Activated naive CD4-positive, alpha-beta T cell treated with anti-CD3 and anti-CD28 coated beads for 36 hours (primary cell): ENCODE measurements at places on chromosomes 4 and X. TPM values are rescaled to one million over a fixed set of nuclear protein-coding genes. Genes with fewer than 3 reads are reported as not detected.

PRR32 gene
- not detected for total RNA-seq

SULT1B1 gene
- total RNA-seq: 5.4 TPM

PDCL2 gene
- total RNA-seq: not detected

NUP54 gene
- total RNA-seq: 53.4 TPM

UGT8 gene
- not detected for total RNA-seq

NUDT11 gene
- 1.1 TPM for total RNA-seq

CPZ gene
- total RNA-seq: not detected

ETNPPL gene
- not detected for total RNA-seq

F8A2 gene
- not detected for total RNA-seq

FRMPD3 gene
- not detected for total RNA-seq

CUL4B gene
- total RNA-seq: 53.2 TPM

PDLIM3 gene
- total RNA-seq: 0.25 TPM

HDAC8 gene
- 14.8 TPM for total RNA-seq

SMIM10L2A gene
- total RNA-seq: 0.40 TPM

SMR3B gene
- total RNA-seq: not detected

PLAC1 gene
- not detected for total RNA-seq

- no peak for DNase-seq
These were observed 79.4 kb upstream of the HELT start for GRCh38 chr4:184938871-184939270.

GRCh38 chr4:139596034-139596683, 40.1 kb upstream of the SETD7 start:
- no peak for DNase-seq

DNA sequence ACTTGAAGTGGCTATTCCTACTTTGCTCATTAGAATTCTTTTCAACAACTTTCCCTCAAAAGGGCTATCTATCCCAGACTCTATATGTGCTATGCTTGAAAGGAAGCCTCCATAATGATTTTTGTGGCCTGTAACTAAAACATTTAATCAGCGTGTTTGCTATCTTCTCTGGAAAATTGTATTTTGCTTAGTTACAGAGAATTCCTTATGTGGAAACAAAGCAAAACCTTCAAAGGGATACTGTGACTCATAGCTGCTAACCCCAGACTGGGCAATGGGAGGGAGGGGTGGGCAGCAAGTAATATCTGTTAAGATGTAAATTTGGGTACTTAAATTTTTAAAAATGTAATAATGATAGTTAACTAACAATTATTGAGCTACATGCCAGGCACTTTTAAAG, 3.7 kb downstream of the SLC25A14 start:
- no peak for DNase-seq

DNA sequence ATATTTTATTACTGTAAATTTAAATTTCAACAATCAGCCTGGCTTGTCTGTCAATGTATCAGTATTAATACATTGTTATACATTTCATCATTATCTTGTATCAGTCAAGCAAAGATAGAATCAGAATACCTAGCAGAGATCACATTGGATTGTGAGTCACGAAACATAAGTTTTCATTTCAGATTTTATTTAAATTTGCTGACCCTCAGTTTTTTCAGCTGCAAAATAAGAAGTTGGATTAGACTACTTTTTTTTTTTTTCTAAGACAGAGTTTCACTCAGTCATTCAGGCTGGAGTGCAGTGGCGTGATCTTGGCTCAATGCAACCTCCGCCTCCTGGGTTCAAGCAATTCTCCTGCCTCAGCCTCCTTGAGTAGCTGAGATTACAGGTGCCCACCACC, 33.4 kb upstream of the NKX3-2 start:
- no peak for DNase-seq

DNA sequence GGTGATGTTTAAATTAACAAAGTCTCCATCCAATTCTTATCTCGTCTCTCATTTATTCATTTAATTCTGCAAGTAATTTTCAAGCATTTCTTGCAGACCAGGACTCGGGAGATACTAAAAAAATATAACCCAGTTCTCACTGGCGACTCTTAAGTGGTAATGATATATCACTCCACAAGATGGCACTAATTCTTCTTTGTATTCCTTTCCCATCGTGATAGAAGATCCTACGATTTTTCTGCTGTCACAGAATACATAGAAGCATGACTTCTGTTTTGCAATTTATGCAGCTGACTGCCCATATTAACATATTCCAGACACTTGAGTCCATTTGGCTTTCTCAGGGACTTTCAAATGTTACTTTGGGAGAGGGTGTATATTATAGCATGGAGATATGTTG, 64.0 kb upstream of the FGF13 start:
- DNase-seq: no peak

DNA sequence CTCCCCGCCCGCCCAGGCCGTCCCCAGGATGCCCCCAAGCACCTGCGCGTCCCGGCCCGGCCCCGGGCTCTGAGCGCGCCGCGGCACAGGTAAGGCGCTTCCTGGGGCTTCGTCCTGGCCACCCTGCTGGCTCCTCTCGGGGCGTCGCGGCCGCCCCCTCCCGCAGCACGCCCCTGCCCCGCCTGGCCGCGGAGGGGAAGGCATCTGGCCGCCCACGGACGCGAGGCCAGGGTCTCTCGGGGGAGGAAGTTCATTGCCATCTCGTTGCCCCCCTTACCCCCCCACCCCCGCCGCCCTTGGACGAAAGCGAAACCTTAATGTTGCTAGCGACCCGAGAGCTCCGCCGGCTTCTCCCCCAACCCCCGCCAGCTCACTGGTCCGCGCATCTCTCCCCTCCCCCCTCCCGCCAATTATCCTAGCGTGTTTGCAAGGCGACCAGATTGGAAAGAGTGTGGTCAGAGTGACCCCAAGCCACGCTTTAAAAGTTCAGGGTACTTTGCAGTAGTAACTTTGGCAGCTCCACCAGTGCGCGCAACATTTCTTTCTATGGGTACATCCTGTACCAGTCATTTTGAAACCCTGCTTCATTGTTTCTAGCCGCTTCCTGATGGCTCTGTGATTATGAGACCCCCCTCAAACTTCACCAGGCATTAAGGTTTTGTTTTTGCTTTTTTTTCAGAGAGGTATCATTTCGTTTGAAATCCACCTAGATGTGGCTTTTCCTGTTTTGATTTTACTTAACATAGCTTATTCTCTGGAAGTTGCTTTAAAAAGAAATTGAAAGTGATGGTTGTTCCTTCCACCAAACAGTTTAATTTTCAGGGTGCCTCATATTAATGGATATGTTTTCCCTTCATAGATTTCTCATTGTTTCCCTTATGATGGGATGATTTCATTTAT, 626 bp downstream of the TBC1D1 start:
- peak; percentile 74 for DNase-seq

DNA sequence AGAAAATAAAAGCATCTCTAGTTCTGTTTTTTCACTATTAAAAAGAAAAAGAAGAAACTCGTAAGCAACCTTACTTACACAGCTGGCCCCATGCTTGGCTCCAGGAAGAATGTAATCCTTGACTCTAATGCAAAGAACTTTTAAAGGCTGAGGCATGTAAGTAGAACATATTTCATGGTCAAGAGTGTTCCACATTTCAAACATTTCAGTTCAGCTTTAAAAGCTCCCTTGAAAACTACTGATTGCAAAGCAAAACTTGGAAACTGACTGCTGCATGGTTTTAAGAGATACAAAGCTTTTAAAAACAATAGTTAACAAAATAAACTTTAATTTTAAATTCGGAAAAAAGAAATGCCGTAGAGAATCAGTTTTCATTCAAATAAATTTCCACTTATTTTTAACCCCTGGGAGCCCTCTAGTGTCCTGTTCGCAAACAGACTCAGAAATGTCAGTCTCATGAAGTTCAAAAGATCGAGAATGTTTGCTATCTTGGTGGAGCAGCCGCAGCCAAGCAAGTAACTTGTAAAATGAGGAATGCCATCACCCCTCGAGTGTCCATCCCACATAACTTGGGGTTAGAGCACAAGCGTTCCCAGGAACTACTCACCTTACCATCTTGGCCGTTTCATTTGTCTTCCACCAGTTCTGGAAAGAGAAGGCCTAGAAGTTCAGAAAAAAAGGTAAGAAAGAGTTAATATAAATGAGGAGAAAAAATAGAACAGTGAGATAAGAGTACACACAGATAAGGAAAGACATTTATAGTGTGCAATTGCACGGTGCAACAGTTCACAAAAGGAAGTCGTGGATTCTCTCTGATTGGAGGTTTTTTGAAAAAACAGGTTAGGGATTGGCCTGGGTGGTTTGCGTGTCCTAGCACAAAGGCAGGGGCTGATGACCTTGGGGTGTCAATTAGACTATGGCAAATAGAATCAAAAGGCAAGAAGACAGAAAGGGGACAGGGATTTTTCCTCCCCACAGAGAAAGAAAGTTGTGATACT, at the start of gene GASK1B:
Gene GASK1B (minus strand): TSS at position 765 of the 998 bp plus-strand sequence. CDS start 1,650 bp downstream, outside the sequence.
- peak; percentile 40 for DNase-seq

GRCh38 chr4:173524218-173525117, 5.6 kb downstream of the HAND2 start:
- no peak for DNase-seq

GRCh38 chrX:115255003-115255402, 21.1 kb upstream of the LRCH2 start:
- DNase-seq: no peak

- peak; percentile 26 for DNase-seq
These were observed 8.6 kb upstream of the ZXDA start for GRCh38 chrX:57918750-57919436.

- peak; percentile 20 for DNase-seq
These were observed 739 bp downstream of the GAK start for GRCh38 chr4:931194-931959.

- DNase-seq: no peak
These were observed 2.2 kb downstream of the TMEM156 start for GRCh38 chr4:39029752-39030694.

DNA sequence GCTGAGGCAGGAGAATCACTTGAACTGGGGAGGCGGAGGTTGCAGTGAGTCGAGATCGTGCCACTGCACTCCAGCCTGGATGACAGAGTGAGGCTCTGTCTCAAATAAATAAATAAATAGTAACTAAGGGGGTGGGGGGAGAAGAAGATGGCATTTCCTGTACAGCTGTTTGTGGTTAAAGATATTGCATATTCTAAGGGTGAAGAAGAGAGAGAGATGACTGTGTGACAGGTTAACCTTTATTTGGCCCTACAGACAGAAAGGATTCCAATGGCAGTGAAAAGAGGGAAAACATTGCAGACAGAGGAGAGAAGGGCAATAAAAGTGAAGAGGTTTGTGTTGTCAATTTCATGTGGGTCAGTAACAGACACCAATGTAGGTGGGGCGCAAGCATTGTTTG, 9.4 kb downstream of the TASL start:
- no peak for DNase-seq

DNA sequence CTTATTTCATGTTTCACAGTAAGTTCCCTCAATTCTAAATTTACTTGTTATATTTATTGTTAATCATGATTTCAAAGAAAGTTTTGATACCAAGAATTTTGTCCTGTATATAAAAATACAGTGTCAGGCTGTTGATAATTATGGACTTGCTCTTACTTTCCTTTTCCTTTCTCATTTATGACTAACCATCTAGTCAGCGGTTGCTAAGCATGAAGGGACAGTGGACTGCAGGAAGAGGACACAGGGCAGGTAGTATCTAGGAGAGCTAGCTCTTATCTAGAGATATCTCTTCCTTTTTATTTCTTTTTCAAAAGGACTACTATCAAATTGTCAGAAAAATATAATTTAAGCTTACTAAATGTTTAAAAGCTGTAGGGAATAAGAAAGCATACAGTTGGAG, 1.6 kb downstream of the OPRPN start:
- no peak for DNase-seq

DNA sequence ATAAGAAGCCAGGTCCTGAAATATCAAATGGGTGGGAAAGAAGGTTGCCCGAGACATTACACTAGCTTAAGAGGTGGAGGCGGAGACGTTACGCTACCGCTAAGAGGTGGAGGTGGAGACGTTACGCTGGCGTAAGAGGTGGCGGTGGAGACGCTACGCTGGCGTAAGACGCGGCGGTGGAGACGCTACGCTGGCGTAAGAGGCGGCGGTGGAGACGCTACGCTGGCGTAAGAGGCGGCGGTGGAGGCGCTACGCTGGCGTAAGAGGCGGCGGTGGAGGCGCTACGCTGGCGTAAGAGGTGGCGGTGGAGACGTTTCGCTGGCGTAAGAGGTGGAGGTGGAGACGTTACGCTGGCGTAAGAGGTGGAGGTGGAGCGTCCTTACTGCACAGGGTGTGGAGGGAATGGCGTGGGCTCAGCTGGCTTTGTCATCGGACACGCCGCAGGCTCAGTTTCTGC, 12.8 kb downstream of the CYP4V2 start:
- DNase-seq: peak; percentile 86

- no peak for DNase-seq
These were observed 448.3 kb upstream of the SLIT2 start for GRCh38 chr4:19803406-19803805.

DNA sequence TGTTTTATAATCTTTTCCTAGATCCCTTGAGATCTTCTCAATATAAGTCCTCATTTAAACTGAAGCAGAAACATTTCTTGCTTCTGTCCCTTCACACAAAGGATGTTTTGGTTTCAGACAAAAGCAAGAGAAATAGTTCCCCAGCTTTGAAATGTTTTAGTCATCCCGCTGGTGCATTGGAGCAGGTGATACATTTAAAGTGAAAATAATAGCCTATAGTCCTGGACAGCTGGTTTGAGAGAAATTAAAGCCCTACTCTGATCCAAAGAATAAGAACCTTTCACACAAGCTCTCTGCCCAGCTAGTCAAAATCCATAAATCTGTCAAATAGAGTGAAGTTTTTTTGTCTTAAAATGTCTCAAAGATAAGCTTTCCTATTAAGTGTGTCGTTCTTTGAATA, 79.4 kb downstream of the LUZP4 start:
- DNase-seq: no peak

GRCh38 chrX:39242187-39242586, 440.9 kb downstream of the MID1IP1 start:
- peak; percentile 17 for DNase-seq

- DNase-seq: no peak
These were observed 13.9 kb downstream of the CSN2 start for GRCh38 chr4:69951602-69952001.

GRCh38 chr4:2295500-2295899, 33.6 kb upstream of the MXD4 start:
- no peak for DNase-seq

GRCh38 chr4:64777286-64777685, 368.0 kb upstream of the TECRL start:
- DNase-seq: no peak

DNA sequence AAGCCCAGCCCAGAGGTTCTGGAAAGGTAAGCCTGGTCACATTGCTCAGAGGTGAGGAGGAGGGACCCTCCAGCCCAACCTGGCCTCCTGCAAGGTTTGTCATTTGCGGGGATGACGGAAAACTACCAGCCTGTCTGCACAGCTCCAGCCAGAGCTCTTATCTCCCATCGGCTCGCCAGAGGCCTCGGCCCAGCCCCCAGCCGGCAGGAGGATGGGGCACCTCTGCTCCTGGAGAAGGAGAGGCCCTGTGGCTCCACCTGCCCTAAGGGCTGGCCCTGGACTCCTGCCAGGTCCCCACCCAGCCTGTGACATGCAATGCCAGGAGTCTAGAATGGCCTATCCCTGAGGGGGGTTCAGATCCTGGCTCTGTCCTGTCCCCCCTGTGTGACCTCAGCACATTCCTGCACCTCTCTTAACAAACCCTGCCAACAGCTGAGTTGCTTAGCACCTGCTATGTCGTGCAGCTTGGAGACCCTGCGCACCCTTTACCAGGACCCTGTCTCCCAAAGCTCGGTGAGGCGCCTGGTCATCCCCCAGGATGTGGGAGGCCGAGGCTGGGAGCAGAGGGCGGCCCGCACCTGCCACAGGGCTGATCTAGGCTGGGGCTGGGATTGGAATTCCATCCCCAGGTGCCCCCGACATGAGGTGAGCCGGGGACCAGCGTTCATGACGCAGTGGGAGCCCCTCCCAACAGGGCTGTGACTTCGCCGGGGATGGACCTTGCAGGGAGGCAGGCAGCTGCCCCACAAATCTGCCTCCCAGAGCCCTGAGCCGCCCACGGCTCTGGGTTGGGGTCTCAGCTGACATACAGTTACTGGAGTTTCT, 14.4 kb downstream of the ADRA2C start:
- DNase-seq: no peak
